ENCODE measurements at places on chromosomes 16 and 17.

- no peak for DNase-seq
Measured at GRCh38 chr17:48445248-48445620, 15.2 kb upstream of the SKAP1 start.

DNA sequence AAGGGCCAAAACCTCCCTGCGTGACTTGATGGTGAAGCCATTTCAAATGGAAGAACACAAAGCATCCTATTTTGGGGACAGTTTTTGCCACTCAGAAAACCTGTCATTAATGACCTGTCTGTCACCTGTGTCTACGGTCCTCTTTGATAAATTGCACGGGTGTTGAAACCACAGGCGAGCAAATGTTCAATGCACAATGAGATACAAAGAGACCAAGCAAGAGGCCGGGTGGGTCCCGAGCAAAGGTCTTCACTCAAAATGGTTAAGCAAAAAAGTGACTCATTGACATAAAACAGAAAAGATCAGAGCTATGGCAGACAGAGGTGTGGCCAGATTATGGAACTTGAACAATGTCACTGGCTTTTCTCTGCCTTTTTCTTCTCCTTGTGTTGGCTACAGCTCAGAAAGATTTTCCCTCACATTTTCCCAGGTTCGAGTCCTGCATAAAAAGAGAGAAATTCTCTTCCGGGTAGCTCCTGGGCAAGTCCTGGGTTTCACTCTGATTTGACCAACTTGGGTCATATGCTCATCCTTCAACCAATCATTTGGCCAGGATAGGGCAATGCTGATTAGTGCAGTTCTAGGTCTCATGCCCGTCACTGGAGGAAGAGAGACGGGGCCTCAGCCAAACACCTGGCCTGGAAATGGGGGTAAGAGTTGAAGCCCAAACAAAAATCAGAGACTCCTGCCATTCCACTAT is 92.2 kb downstream of the CMC2 start:
- no peak for DNase-seq

DNA sequence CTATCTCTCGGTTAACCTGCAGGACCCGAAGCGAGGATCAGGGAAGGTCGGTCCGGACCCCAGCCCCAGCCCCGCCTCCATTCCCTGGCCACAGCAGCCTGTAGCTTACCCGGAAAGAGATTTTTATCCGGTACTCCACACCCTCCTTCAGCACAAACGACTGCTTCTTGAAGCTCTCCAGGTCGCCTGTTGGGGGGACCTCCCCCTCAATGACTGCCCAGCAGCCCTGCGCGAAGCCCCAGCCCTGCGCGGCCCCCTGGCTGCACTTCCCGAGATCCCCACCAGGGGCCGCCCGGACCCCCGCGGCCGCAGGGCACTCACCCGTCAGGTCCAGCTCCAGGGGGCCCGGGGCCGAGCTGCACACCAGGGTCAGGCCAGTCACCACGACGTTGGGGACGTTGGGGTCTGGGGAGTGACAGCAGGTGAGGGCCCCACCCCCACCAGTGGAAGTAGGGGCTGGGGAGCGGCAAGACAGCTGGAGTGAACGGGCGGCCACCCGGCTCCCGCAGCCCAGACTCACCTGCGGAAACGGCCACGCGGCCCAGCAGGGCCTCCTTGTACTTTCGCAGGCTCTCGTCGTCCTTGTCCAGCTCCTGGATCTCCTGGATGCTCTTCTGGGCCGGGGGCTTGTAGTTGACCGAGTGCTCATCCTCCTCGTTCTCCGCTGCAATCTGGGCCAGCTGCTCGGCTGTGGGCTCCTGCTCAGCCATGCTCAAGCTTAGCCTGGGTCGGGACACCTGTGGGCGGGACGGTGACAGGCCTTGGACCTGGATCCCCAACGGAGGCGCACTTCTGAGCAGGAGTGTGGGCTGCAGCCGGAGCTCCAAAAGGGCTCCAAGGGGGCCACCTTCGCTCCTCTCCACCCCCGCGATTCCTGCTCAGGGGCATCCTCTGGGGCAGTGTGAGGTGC is 1.7 kb downstream of the ARHGDIA start:
- DNase-seq, result peak; percentile 74

DNA sequence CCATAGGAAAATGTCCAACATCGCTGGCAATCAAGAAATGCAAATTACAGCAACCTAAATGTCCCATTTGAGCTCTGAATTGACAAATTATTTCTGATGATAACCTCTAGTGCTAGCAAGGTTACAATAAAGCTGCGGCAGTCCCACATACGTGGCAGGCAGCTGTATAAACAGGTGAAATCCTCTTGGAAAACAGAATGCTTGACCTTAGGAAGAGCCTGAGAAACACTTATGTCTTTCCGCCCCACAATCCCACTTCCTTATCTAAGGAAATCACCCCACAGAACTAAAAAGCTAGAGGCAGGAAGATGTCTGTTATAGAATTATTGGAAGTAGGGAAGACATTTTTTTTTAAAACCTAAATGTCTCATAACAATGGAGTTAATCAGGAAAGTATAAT is 154.3 kb downstream of the KATNIP start:
- no peak for DNase-seq

DNA sequence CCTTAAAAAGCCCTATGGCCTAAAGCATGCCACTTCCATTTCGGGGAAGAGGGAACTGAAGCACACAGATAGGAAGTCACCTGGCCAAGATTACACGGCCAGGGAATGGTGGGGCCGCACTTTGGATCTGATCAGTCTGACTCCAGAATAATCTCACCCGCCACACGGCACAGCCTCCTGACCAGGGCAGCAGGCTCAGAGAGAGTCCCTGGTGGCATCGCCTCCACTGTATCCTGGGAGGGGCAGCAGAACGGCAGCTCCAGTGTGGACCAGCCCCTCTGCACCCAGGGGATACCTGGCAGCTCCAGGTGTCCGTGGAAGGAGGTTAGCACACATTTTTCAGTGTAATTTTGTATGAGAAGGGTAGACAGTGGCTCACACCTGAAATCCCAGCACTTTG is 35.5 kb downstream of the VAC14 start:
- DNase-seq, result no peak

DNA sequence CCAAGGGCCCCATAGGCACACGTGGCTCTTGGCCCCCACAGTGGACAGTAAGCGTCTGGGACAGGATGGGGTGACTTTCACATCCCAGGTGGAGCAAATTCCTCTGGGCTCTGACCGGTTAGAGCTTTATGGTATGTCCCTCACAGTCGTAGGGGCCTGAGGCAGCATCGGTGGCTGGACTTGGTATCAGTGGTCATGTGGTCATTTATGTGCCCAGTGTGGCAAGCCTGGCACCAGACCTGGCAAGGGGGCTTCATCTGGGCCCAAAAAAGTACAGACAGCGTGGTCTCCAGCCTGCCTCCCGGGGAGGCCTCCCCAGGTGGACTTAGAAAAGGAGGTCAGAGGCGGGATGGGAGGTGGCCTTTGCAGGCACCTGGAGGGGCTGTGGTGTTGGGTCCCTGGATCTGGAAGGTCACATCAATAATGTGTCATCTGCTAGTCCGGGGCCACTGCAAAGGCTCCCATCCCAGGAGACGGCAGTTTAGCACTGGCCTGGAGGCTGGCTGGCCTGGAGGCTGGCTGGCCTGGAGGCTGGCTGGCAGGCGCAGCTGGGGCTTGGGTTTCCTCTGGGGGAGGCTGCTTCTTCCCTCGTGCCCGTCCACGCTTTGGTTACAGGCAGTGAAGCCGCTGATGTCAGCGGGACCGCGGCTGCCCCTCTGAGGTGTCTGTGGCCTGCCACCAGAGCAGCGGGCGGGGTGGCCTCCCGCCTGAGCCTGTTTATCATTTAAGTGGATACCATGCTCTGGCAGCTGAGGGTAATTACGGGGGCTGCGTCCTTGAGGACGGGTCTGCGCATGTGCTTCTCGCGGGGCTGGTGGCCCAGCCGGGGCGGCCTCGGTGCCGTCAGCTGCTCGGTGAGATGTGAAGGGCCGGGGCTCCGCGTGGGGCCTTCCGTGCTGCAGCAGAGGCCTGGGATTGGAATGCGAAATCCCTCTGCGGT is 20.7 kb upstream of the CBX4 start:
- no peak for DNase-seq

DNA sequence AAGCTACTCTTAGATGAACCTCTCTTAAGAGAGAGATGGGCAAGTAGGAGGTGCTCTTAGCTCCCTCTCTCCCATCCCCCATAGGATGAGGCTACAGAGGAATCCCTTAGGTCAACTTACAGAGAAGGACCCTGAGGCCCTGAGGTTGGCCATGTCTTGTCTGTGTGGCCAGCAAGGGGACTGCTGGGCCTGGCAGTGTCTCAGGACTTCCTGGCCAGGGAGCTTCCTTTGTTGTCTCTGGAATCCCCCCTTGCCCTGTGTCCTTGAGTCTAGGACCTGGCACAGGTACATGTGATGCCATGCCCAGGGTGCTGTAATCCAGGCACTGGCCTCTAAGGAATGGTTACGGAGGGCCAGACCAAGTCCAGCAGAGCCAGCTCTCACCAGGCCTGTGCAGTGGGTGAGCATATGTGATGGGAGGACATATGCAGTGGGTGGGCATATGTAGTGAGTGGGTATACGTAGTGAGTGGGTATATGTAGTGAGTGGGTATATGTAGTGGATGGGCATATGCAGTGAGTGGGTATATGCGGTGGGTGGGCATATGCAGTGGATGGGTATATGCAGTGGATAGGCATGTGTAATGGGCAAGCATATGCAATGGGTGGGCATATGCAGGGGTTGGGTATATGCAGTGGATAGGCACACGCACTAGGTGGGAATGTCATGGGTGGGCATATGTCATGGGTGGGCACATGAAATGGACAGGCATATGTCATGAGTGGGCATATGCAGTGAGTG is 20.3 kb upstream of the PECAM1 start:
- DNase-seq, result no peak

DNA sequence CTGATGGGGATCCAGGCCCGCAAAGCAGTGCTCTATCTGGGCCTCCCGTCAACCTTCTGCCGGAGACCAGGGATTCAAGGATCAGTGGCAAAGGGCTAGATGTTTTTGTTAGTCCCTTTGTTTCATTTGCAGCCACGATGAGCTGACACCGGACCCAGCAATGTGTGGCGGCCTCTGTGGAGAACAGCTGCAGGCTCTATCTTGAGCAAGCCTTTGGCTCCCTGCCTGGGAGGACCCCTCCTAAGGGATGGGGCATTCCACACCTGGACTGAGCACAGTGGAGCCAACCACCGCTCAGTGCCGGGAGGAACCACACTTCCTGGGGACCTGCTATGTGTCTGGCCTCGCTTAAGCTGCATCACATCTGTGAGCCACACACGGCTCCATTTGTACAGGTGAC is 215.8 kb downstream of the RBFOX3 start:
- no peak for DNase-seq

GRCh38 chr16:63530974-63531373 is 1494.7 kb upstream of the CDH8 start:
- DNase-seq, result no peak

DNA sequence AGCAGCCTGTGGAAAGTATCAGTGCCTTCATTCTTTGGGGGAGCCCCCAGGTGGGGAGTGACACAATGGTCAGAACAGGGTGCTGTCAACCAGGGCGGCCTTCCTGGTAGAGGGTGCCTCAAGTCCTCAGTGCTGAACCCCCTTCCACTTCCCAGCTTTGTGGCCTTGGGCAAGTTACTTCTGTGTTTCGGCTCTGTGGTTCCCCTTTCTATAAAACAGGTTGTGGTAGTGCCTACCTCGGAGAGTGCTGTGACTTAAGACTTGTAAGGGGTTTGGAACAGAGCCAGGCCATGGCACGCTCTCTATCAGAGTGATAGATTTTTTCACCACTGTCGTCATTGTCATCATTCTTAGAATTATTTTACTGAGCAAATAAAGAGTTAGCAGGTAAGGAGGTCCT is 141.1 kb downstream of the CCDC182 start:
- DNase-seq, result no peak

DNA sequence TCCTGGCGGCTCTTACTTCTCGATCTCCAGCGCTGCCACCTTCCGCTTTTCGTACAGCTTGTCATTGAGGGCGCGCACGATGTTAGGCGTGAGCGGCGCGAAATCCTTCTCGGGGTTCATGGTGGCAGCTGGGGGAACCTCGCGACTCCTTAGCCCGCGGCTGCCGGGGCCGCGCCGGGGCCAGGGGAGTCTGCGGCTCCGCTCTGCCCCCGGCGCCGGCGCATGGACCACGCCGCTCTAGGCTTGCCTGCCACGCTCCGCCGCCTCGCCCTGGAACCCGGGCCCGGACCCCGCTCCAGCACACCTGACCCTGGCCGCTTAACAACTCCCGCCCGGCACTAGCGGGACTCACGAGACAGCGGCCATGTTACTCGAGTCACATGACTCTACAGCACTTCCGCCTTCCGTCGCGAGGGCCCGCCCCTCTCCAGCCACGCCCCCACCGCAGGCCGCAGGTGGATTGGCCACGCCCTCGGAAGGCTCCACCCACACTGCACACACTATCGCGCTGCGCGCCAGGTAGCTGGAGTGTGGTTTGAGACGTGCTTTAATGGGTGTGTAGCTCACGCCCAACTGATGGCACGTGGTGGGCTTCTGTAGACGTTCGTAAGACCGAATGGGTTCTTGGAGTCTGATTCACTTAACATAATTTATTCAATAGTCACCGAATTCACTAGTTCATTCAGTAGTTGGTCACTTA is at the start of gene VAC14:
Gene VAC14, minus strand, starts transcription at position 378 of the 700 bp plus-strand sequence. Its CDS starts 258 bp downstream, at position 120.
- peak; percentile 97 for DNase-seq

DNA sequence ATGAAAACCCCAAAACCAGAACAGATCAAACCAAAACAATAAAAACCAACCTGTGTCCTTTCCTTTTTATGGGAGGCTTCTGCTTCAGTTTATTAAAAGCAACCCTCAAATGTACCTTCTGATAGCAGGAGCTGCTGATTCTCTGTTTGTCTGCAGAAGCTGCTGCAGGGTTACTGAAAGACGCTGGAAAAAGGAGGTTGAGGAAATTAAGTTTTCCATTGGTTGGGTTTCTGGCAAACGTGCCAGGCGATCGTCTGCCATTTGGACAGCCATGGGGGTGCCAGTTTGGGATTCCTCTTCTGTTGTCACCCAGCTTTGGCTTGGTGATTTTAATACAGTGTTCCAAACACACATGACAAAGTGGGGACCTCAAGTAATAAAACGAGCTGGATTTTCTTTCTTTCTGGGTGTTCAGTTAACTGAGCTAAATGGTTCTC is 185.4 kb upstream of the ZFHX3 start:
- no peak for DNase-seq

- no peak for DNase-seq
Measured at GRCh38 chr17:30263552-30264333, 28.0 kb downstream of the BLMH start.

DNA sequence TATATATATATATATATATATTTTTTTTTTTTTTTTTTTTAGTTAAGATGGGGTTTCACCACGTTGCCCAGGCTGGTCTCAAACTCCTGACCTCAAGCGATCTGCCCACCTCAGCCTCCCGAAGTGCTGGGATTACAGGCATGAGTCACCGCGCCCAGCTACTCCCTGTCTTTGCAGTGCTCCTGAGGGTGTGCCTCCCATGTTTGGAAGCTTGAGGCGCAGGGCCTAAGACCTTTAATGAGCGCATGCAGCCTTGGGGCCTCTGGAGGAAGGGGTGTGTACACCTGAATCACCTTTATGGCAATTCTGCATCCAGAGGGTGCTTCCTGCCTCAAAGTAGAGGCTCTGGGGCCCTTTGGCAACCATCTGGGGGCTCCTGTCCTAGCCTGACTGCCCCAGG is 219.4 kb upstream of the CIBAR2 start:
- no peak for DNase-seq

DNA sequence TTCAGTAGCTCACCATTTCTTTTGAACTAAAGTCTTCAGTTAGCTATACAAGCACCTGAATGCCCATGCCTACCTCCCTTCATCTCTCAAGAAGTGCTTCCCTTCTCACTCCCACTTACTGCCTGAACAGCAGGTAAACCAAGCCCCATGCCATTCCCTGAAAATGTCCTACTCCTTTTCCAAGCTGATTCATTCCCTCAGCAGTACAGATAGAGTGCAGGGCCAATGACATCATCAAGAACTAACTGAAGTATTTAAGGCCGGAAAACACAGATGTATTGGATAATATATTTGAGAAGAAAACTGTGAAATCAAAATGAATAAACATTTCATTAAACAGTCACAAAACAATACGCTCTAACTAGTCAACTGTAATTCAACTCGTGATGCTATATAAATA is 478.8 kb upstream of the CDH11 start:
- DNase-seq, result no peak

Measured in HEK293T (cell line).